H7 (cell line): ENCODE measurements at places on chromosomes 2 and 18.

DNA sequence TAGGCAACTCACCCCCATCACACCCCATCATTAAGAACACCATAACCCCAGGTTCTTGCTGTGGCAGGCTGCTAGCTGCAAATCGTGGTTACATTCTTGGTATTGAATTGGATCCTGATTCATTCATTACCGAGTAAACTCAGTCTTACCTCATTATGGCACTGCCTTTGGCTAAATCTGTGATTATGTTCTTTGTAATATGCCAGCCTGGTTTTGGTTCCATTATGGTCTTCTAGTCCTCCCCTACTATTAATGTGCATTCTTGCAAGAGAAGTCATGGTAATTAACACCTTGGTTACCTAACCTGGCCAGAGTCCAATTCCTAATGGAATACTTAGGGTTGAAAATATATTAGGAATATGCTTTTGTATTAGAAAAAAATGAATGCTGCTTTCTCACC is 258.9 kb upstream of the APCDD1 start:
- DNase-seq: no peak

GRCh38 chr2:144607099-144607498 is 87.2 kb upstream of the ZEB2 start:
- no peak for DNase-seq

- peak; percentile 73 for DNase-seq
Measured at GRCh38 chr2:207008105-207008990, 69.0 kb downstream of the CPO start.

DNA sequence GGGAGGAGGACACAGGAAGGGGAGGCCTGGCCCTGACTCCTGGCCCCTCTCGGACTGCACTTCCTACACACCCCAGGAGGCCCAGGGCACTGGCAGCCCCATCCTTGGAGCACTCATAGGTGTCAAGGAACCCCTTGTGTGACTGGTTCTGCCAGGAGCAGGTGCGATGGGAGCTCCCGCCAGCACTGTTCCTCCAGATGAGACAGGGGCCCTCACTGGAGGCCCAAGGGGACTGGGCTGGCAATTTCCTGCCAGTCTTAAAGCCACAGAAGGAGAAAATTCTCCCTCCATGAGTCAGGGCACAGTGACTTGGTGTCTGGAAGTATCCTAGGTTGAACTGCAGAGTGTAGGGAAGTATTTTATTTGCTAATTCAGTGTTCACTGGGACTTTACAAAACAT is 42.8 kb upstream of the MAL start:
- DNase-seq: no peak

- DNase-seq: no peak
Measured at GRCh38 chr2:134295441-134295840, 41.6 kb downstream of the MGAT5 start.
